ENCODE measurements at places on chromosomes 4 and X.
A peak's percentile ranks its signal among the peaks of the same experiment; 100 is the strongest.

GRCh38 chrX:53859890-53860289 is 173.4 kb upstream of the HUWE1 start:
- DNase-seq = no peak

DNA sequence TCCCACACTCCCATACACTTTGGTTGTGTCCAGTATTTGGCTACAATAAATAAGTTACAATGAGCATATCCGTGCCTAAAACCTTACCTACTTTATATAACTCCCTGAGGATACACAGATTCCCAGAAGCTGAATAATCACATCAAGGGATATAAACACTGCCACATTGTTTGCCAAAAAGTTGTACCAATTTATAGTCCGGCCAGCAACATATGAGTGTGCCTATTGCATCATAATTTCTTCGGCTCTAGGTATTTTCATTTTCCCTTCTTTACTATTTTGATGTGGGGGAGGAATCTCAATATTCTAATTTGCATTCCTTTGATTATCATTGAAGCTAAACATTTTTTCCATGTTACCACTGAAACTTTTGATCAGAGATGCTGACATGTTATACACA is 146.4 kb downstream of the PCDH19 start:
- no peak for DNase-seq

GRCh38 chr4:169619518-169619957 is 840 bp upstream of the CLCN3 start:
- peak; percentile 85 for DNase-seq

- DNase-seq = no peak
Observed at GRCh38 chr4:122458625-122459024, 2.1 kb upstream of the IL2 start.

DNA sequence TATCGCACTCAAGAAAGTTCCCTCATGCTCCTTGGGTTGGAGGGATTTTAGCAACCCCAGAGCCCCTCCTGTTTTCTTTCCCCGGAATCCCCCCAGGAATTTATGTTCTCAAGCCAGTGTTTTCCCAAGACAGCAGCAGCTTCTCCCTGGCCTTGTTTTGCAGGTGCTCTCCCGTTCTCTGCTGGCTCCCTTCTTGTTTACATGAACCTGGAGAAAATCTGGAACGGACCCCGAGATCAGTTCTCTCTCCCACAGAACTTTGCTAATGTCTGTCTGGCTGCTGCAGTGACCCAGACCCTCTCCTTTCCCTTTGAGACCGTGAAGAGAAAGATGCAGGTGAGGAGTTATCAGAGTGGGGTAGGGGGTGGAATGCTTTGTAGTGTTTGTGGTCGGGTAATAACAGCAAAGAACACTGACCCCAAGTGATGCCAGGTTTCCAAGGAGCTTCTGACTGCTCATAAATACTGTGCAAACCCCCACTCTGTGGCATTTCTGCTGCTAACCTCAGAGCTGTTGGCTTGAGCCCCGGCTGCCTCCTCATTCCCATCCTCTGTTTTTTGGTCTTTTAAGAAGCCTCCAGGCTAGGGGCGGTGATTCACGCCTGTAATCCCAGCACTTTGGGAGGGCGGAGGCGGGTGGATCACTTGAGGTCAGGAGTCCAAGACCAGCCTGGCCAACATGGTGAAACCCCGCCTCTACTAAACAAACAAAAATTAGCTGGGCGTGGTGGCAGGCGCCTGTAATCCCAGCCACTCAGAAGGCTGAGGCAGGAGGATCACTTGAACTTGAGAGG is 11.1 kb downstream of the SLC25A43 start:
- DNase-seq = no peak

- no peak for DNase-seq
Observed at GRCh38 chrX:54843050-54843449, 35.5 kb downstream of the MAGED2 start.

GRCh38 chrX:132214518-132214917 is 4.7 kb downstream of the RAP2C start:
- DNase-seq = no peak

DNA sequence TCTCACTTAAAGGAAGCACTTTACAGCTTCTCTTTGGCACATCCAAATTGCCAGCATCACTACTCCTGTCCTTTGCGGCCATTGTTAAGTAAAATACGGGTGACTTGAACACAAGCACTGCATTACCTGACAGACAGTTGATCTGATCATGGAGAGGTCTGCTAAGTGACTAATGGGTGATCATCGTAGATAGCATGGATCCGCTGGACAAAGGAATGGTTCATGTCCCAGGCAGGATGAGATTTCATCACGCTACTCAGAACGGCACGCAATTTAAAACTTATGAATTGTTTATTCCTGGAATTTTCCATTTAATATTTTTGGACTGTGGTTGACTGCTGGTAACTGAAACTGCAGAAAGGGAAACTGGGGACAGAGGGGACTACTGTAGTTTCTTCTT is 94.1 kb downstream of the NEUROG2 start:
- no peak for DNase-seq

DNA sequence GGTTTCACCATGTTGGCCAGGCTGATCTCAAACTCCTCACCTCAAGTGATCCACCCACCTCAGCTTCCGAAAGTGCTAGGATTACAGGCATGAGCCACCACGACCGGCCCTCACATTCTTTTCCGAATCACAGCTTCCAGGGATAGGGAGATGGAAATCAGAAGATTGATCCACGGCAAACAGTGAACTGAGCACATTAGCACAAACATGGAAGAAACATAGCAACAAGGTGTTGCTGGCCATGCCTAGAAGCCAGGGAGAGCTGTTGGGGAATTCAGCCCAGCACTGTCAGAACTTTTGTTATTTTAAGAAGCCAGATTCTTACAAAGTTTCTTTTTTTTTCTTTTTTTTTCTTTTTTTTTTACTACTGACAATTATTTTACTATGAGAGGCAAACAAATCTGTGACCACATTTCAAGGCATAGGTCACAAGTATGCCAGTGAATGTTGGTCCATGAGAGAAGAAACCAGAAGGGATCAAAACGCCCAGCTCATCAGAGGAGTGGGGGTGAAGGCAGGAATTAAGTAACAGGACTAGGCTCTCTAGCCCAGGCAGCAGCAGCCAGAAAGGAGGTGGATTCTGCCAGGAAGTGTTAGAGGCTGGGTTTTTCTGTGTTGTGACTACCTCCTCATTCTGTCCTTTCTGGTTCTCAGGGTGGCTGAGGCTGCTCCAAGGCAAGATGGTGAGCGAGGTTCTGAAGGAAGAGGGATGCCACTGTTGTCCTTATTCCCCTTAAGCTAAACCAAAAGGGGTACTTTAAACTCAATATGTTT is 44.1 kb downstream of the TEC start:
- DNase-seq = no peak

- DNase-seq = no peak
Observed at GRCh38 chr4:120225527-120225926, 158.9 kb upstream of the MAD2L1 start.

GRCh38 chr4:47863486-47863885 is 25.6 kb upstream of the CORIN start:
- DNase-seq = no peak

GRCh38 chrX:71634366-71634765 is 16.1 kb upstream of the CXCR3 start:
- no peak for DNase-seq

- DNase-seq = no peak
Observed at GRCh38 chr4:47654972-47655693, 170.1 kb downstream of the ATP10D start.

- no peak for DNase-seq
Observed at GRCh38 chrX:109632906-109633504, 8.0 kb upstream of the KCNE5 start.

- DNase-seq = no peak
Observed at GRCh38 chr4:99473131-99473530, 37.7 kb upstream of the C4orf17 start.

GRCh38 chr4:123339507-123340380 is 56.9 kb upstream of the SPRY1 start:
- DNase-seq = no peak
